ENCODE measurements at places on chromosomes 3 and 15.

- DNase-seq, result no peak
These were observed 69.2 kb upstream of the LIMD1 start for GRCh38 chr3:45525146-45525919.

- no peak for DNase-seq
These were observed 10.8 kb downstream of the SLC51A start for GRCh38 chr3:196227121-196227561.

- DNase-seq, result no peak
These were observed 8.6 kb upstream of the TRIM59 start for GRCh38 chr3:160458151-160458550.

- DNase-seq, result peak; percentile 12
These were observed 64.7 kb downstream of the EOMES start for GRCh38 chr3:27657404-27657803.

DNA sequence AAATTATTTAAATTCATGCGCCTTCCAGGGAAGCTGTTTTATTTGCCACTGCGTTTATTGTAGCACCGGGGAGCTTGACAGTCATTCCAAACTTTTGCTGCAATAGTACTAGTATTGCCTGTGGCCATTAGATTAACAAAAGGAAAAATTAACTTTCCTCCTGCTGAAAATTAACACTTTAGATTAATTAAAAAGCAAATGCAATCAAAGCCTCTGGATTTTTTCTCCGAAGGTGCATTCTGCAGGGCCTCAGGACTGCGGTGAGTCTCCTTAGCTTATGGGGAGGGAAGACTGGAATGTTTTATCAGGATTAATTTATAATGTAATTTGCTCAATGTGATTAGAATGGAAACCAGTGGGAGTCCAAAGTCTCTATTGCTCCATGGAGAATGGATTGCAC is 456.4 kb upstream of the CFAP20DC start:
- no peak for DNase-seq

DNA sequence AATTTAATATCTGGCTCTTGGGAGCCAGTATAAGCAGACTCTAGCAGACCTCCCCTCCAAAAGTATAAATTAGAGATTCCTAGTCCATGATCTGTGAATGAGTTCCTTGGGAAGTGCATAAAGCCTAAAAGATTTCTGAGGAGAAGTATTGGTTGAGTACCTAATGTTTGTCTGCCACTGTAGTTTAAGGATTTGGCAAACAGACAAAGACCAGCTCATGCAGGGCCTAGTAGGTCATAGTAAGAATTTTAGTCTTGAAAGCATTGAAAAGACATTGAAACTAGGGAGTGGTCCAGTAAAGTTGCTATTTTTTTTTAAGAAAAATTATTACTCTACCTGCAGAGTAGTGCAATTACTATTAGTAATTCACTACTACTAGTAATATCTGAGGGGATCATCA is 67.5 kb downstream of the SPRED1 start:
- no peak for DNase-seq

DNA sequence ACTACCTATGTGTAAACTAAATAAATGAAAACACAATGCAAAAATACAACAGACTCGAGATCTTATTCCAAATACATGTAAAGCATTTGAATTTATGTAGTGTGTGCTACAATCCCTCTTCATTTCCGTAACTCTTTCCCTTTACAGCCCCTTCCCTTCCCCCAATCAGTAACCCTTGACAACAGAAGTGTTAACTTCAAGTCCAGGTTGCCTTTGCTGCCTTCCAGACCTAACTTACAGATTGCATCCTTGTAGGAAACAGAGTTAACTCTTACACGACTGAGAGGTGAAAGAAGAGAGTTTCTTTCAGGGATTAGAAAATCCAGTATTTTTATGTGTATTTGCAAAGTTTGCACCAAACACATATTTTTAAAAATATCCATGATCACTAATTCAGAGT is 1.4 kb upstream of the ROBO1 start:
- DNase-seq, result no peak

GRCh38 chr15:90213122-90213817 is 12.1 kb downstream of the SEMA4B start:
- DNase-seq, result no peak

- no peak for DNase-seq
These were observed 146.1 kb upstream of the CTNNB1 start for GRCh38 chr3:41053220-41053619.

Data from lung microvascular endothelial cell (primary cell).